Ascending aorta (tissue), 2 donors: ENCODE measurements at places on chromosomes 12 and 14.

- no peak for DNase-seq
- H3K4me3 ChIP-seq, result peak overlapping the region; percentile 44
- no peaks in the 10 kb centered on the region for H3K36me3 ChIP-seq
- no peaks in the 10 kb centered on the region for H3K27me3 ChIP-seq
Observed at GRCh38 chr14:94111276-94112095, 950 bp downstream of the IFI27 start.

GRCh38 chr12:65673732-65674131 lies 150.6 kb upstream of the HMGA2 start:
- no peak for DNase-seq
- H3K4me3 ChIP-seq, result no peak overlapping the region
- no peaks in the 10 kb centered on the region for H3K27me3 ChIP-seq
- no peaks in the 10 kb centered on the region for H3K36me3 ChIP-seq

DNA sequence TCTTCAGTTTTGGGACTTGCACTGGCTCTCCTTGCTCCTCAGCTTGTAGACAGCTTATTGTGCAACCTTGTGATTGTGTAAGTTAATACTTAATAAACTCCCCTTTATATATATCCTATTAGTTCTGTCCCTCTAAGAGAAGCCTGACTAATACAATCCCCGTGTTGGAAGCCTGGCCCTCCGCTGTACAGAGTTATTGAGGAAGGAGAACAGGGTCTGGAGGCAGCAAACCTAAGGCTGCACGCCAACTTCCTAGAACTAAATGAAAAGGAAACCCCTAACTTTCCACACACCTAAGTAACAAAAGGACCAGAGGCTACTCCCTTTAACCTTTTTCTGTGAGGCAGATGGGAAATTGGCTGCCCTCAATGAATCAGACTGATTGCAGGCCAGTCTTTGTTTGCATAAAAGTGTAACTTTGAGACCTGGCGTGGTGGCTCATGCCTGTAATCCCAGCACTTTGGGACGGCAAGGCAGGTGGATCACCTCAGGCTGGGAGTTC lies 42.6 kb upstream of the LIMA1 start:
- no peaks in the 10 kb centered on the region for H3K4me1 ChIP-seq
- H3K36me3 ChIP-seq, result no peaks in the 10 kb centered on the region
- H3K4me3 ChIP-seq, result no peak overlapping the region
- DNase-seq, result no peak
- H3K27ac ChIP-seq, result no peak overlapping the region
- H3K27me3 ChIP-seq, result no peaks in the 10 kb centered on the region

- no peaks in the 10 kb centered on the region for H3K27me3 ChIP-seq
- H3K4me3 ChIP-seq, result no peak overlapping the region
- no peak overlapping the region for H3K27ac ChIP-seq
- H3K36me3 ChIP-seq, result no peaks in the 10 kb centered on the region
Observed at GRCh38 chr12:78406828-78407227, 457.7 kb upstream of the SYT1 start.

- no peaks in the 10 kb centered on the region for H3K36me3 ChIP-seq
- no peak overlapping the region for H3K27ac ChIP-seq
- no peak overlapping the region for H3K4me3 ChIP-seq
- no peaks in the 10 kb centered on the region for H3K27me3 ChIP-seq
- H3K4me1 ChIP-seq, result peaks cover 4% of the 10 kb centered on the region
- no peak for DNase-seq
Observed at GRCh38 chr14:70803321-70804310, 5.7 kb downstream of the MAP3K9 start.

GRCh38 chr14:64765740-64766302 lies 61.6 kb downstream of the PLEKHG3 start:
- H3K4me1 ChIP-seq, result peaks cover 29% of the 10 kb centered on the region
- no peak for DNase-seq
- no peaks in the 10 kb centered on the region for H3K36me3 ChIP-seq
- H3K27me3 ChIP-seq, result no peaks in the 10 kb centered on the region

DNA sequence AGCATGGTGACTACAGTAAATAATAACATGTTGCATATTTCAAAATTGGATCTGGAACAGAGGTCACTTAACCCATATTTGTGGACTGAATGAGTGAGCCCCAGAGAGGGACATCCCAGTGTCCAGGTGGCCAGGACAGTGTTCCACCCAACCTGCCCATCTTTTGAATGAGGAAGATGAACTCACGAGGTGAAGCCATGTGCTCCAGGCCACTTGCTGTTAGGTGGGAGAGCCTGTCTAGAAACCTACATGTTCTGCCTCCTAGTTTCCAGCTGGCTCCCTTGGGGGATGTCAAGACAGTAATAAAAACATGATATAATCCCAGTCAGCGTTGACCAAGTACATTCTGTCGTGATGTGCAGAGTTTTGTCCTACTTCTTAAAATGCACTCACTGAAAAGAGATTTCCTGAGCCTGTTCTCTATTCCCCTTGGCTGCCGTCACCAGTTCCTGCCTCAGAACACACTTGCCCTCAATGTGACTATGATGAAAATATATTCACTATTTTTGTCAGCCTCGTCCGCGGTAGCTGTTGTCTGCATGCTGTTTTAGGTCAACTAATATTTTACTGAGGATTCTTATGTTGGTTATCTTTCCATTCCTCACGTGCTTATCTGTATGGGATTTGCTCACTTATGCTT lies 25.7 kb downstream of the TSPAN9 start:
- H3K27ac ChIP-seq, result no peak overlapping the region
- H3K27me3 ChIP-seq, result no peaks in the 10 kb centered on the region
- no peak overlapping the region for H3K4me3 ChIP-seq

DNA sequence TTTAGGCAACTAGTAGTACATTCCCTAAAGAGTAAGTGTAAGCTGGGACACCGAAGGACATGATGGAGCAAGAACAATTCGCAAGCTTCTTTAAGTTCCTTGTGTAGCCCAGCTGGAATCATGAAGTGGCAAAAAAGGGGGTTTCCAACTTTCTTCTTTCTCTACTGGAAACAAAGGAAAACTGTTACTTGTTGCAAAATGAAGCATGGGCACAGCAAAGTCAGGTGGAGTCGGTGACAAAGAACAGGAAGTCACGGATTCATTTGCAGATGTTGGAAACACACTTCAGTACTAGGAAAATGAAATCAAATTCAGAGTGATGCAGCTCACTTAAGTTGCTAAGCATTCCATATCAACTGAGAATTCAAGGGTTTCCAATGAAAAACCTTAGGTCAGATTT lies 706.9 kb upstream of the STXBP6 start:
- H3K36me3 ChIP-seq, result no peaks in the 10 kb centered on the region
- no peaks in the 10 kb centered on the region for H3K4me1 ChIP-seq
- DNase-seq, result no peak
- no peak overlapping the region for H3K27ac ChIP-seq

DNA sequence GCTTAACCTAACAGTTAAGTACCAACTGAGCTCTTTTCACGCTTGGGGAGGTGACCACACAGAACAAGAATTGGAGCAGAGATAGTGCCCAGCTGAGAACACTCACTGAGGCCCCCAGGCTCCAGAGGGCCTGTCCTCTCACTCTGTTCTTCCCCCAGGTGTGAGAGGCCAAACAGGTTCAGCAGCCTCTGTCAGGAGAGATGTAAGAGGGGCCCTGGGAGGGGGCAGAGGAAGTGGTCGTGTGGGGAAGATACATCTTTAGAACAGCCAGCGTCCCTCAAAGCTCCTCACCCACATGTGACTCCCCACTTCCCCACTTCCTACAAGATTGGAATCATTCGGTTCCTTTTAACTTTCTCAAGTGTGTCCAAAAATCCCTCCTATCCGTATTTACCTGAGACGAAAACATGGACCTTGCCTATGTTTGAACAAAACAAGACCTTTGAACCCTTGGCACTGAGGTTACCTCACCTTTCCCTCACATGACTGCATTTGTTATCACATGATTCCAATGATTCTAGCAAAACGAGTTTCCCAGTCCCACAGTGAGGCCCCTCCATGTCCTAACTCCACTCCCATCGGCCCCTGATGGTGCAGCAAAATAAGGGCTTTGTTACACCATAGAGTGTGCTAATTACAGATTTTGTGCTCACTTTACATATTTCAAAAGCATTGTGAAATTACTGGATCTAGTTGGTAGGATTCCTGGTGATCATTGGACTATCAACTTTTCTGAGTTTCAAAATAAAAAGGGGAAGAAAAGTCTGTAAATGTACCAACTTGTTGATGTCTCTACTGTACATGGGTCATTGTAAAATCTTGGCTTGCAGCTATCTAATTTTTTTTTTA lies 40.0 kb upstream of the PAPOLA start:
- no peak overlapping the region for H3K27ac ChIP-seq
- no peak overlapping the region for H3K4me3 ChIP-seq
- DNase-seq, result no peak
- H3K27me3 ChIP-seq, result no peaks in the 10 kb centered on the region

GRCh38 chr12:29738365-29738764 lies 45.4 kb downstream of the TMTC1 start:
- peaks cover 35% of the 10 kb centered on the region for H3K4me1 ChIP-seq
- DNase-seq, result no peak
- no peak overlapping the region for H3K27ac ChIP-seq

- H3K27me3 ChIP-seq, result no peaks in the 10 kb centered on the region
- peak overlapping the region; percentile 90 for H3K27ac ChIP-seq
- peaks cover 23% of the 10 kb centered on the region for H3K36me3 ChIP-seq
- DNase-seq, result no peak
- H3K4me1 ChIP-seq, result peaks cover 2% of the 10 kb centered on the region
Observed at GRCh38 chr12:21656905-21657325, 727 bp downstream of the LDHB start.

DNA sequence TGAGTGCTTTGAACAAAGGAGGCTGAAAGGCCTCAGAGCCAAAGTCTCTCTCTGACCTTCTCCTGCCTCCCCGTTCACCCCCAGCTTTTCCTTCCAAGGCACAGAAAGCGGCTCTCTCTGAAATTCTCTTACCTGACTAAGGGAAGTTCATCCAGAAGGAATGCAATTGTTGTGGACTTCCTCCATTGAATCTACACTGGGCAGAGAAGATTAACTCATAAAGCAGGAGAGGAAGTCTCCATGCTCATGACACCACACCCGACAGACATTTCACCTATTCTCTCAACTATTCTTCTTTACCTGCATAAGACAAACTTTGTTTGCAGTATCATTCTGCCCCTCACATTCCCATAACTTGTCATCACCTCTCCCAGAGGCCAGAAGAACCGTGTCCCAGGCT lies 129.3 kb upstream of the CCDC175 start:
- no peak overlapping the region for H3K4me3 ChIP-seq
- H3K27ac ChIP-seq, result no peak overlapping the region
- H3K36me3 ChIP-seq, result no peaks in the 10 kb centered on the region
- H3K4me1 ChIP-seq, result no peaks in the 10 kb centered on the region
- DNase-seq, result no peak

GRCh38 chr14:55221186-55221585 lies 29.8 kb upstream of the DLGAP5 start:
- DNase-seq, result no peak
- H3K27me3 ChIP-seq, result no peaks in the 10 kb centered on the region
- no peaks in the 10 kb centered on the region for H3K36me3 ChIP-seq
- H3K4me1 ChIP-seq, result no peaks in the 10 kb centered on the region
- no peak overlapping the region for H3K4me3 ChIP-seq
- H3K27ac ChIP-seq, result no peak overlapping the region

DNA sequence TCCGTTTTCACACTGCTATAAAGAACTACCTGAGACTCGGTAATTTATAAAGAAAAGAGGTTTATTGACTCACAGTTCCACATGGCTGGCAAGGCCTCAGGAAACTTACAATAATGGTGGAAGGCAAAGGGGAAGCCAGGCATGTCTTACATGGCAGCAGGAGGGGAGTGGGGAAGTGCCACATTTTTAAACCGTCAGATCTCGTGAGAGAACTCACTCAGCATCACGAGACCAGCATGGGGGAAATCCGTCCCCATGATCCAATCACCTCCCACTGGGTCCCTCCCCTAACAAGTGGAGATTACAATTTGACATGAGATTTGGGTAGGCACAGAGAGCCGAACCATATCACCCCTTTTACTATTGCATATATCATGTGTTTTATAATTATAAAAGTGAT lies 2.0 kb upstream of the PIGH start:
- no peak overlapping the region for H3K4me3 ChIP-seq
- H3K27ac ChIP-seq, result no peak overlapping the region
- no peaks in the 10 kb centered on the region for H3K27me3 ChIP-seq

DNA sequence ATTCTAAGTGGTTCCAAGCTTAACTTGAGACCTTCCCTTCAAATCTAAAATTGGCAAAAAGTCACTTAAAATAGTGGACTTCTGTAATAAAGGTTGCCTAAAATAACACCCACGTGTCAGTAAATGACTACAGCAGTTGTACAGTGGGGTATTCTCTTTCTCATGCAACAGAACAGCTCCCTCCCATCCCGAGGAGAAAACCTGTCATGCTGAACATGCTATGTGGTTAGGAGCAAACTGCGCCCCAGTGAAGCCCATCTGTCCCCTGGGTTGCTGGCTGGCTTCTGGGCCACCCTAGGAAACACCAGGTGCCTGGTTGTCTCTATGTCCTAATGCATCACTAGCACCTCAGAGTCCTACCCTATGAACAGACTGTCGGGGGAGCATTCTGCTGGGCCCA lies 2.7 kb downstream of the BTBD6 start:
- no peaks in the 10 kb centered on the region for H3K27me3 ChIP-seq
- DNase-seq, result no peak
- peaks cover 4% of the 10 kb centered on the region for H3K4me1 ChIP-seq
- no peak overlapping the region for H3K4me3 ChIP-seq
